ENCODE measurements at places on chromosomes 3 and 15.

DNA sequence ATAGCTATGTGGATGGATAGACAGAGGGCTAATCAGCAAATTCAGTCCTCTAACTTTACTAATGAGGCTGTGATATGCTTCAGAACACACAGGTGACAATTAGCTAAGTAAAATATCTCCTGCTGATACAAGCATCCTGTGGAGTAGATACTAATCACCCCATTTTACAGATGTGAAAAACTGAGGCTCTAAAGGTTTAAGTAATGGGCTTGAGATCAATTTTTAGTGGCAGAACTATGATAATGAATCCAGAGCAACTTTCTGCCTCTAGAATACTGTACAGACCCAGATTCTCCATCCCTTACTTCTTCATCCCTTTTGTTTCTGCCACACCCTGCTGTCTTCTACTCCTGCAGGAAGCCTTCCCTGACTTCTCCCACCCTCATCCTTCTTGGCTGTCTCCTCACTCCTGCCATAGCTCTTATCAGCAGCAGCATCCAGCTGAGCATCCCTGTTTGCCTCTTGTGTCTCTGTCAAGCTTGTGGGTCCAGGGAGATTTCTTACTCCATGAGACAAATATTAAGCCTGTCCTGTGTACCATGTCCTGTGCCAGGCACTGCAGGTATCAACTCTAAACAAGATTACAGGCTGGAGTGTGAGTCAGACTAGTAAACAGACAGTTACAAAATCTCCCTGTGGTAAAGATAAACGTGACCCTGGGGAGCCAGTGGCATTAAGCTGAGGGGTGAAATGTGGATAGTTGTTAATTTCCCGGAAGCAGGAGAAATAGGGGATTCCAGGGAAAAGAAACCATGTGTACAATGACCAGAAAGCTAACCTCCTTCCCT is 39.2 kb downstream of the SLC6A11 start:
- no peak for DNase-seq

DNA sequence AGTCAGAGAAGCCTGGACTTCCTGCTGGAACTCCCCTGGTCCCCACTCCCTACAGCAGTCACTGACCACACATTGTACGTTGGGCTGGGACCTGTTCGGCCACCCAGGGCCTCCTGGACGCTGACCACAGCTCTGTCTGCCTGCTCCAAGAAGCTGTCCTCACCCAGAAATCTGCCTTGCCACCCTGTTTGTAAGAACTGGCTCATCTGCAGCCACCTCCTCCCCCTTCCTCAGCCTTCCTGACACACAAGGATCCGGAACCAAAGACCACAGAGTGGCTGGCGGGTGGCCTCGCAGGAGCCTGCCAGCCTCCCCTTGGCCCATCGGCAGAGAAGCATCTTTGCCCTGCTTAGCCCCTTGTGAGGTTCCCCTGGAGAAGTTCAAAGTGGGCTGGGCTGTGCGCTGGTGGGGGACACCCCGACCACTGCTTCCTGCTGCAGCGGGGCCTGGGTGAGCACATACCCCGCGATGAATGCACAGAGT is 91.9 kb downstream of the PCSK6 start:
- no peak for DNase-seq

- DNase-seq, result no peak
Observed at GRCh38 chr3:182516597-182517336, 276.5 kb upstream of the ATP11B start.

- DNase-seq, result no peak
Observed at GRCh38 chr15:56759450-56759845, 26.1 kb upstream of the ZNF280D start.

All from activated CD4-positive, CD25-positive, alpha-beta regulatory T cell (primary cell).